ENCODE measurements at places on chromosomes 3 and 15.

DNA sequence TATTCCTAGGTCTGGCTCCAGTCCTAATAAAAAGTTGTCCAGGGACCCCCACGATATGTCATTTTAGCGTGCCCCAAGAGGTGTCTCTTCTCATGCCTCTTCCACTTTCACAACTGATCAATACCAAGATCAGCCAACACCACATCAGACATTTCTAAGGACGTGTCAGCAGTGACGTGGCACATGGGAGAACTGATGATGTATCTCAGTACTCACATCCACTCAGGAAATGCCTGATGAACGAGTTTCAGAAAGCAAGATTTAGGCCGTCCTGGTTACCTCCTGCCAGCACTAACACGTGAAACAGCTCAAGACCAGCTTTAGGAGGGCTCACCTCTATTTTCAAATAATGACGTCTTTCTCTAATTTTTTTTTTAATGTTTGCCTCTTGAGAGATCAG is 19.6 kb downstream of the VGLL4 start:
- DNase-seq, result no peak

DNA sequence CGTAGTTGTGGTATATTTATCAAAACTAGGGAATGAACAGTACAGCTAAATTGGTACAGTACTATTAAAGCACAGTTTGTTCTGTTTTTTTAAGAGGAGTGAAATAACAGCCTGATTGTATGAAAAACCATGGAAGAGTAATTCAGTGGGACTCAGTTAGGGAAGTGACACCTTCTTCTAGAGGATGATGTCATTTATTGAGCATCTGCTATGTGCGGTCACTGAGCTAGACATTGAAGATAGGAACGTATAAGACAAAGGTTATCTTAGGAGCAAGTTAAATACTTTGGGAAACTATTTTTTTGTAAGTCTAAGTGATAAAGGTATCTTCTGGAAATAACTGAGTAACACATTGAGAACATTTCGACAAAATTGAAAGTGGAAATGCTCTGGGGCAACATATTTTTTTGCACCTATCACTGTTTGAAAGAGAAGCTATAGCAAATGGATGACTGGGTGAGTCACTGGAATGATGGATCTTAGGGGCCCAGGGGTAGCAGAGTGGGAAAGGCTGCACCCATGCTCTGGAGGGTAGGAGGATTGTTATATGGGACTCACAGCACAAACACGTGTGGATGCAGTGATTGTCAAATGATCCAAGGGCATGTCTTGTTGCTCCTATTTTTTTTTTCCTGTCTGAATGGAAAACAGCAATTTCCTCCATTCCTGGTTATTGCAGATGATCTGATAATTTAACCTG is 43.0 kb downstream of the OXNAD1 start:
- no peak for DNase-seq

- no peak for DNase-seq
These were observed 163.1 kb downstream of the PLCL2 start for GRCh38 chr3:17047894-17048293.

DNA sequence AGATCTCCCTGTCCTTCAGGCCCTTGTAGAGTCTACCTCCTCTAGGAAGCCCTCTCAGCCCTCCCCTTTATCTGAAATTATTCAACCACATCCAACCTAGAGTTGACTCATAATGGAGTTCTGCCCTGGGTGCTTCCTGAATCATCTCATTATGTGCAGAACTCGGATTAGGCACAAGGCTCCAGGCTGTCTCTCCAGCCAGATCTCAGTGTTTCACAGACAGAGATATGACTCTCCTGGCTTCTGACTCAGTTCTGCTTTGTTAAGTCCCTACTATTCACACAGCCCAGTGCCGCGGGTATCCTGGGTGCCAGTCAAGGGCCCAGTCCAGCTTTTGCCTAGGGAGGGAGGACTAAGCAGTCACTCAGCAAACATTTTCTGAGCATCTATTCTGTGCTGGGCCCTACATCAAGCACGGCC is 9.3 kb downstream of the STRA6 start:
- DNase-seq, result no peak

Data from NK-92 treated with Interleukin-12 subunit alpha and Interleukin-12 subunit beta, amount 100 ng/mL, for 24 hours (cell line).